NT2/D1 (cell line): ENCODE measurements at places on chromosomes 4 and X.
A peak's percentile ranks its signal among the peaks of the same experiment; 100 is the strongest.

GRCh38 chr4:183242291-183242690 is 77.8 kb downstream of the CLDN22 start:
- DNase-seq = no peak

DNA sequence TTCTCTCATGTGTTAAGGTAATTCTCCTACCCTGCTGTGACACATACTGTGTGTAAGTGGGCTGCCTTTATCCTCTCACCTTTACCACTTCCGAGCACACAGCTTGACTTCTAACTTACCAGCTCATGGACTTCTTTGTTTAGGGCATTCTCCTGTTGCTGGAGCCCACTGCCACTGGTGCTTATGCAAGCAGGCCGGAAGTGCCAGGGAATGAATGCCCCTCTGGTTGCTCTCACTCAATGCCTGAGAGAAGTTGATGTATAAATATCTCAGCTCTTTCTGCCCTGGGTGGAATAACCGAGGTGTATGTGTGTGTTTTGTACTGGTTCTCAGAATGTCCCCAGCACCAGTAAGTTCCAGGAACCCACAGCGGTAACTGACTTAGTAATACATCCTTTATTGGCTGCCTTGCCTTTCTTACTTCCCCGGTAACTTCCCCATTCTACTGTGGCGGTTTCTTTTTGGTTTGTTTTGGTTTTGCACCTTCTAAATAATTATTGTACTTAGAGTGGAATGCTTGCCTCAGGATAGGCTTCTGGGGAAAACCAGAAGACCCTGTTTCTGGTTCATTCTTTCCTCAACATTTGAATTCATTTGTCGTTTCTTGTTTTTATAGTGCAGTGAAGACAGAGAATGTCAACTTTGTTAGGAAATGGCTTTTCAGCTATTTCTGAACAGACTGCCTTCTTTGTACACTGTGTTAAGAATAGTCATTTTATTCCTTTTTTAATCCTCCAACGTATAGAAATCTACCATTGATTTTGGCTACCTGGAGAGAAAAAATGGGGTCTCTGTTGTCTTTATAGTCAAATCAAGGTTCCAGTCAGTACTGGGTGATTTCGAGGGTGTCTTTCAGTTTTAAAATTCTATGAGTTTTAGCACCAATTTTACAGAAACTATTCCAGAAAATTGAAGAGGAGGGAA is 45.4 kb downstream of the CXorf58 start:
- peak; percentile 6 for DNase-seq

GRCh38 chr4:19025031-19025430 is 1003.5 kb upstream of the LCORL start:
- no peak for DNase-seq

GRCh38 chr4:86496094-86497080 is 97.7 kb upstream of the PTPN13 start:
- DNase-seq = no peak

DNA sequence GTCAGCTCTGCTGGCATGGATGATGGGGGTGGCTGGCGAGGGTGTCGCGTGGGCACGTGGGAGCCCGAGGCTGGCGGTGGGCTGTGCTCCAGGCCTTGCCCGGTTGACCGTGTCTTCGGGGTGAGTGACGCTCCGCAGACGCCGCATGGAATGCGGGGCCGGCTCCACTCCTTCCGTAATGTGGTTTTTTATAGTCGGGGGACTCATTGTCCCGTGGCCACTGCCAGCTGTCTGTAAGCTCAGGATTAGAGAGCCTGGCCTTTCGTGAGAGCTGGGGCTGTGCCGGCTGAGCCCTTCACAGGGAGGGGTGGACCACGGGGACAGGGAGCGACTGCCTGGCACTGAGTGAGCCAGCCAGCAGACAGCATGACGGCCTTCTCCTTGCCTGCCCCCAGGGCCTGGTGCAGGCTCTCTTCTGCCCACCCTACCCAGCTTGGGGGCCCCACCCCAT is 20.4 kb downstream of the DOK7 start:
- DNase-seq = no peak

DNA sequence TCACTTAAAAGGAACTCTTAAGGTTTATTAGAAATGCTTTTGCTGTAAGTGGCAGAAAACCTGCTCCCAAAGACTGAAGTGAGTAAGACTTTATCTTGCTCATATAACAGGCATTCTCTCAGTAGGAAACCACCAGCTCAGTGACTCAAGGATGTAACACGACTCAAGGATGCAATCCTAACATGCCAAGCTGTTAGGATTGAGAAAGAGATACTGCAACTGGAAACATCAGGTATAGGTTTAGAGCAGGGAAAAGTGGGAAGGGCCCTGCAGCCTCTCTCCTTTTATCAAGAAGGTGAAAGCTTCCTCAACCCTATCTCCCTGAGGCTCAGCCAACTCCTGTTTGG is 11.9 kb upstream of the SLC9A7 start:
- DNase-seq = no peak

GRCh38 chrX:70434914-70435586 is 9.6 kb upstream of the DLG3 start:
- no peak for DNase-seq

GRCh38 chr4:20254511-20255250 is 3.0 kb downstream of the SLIT2 start:
- no peak for DNase-seq

DNA sequence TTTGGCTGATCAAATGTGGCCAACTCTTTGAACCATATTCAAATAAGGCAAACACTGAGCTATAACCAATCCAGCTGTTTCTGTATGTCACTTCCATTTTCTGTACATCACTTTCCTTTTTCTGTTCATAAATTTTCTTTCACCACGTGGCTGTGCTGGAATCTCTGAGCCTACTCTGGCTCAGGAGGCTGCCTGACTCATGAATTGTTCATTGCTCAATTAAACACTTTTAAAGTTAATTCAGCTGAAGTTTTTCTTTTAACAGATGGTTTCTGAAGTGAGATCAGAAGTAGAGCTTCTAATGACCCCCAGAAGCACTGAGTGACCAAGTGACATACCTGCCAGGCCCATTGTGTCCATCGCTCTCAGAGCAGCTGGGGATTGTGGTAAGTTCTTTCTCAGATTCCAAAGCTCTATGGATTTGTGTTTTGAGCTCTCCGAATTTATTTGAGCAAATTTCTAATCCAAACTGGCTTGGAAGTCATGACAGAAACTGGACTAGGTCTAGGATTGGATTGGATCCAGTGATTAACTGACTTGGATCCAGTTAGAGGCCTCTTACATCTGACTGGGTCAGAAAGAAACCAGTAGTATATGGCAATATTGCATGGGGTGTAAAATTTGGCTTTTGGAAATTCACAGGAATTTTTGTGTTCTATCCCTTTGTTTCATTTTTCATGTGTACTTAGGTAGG is 121.2 kb upstream of the BANK1 start:
- no peak for DNase-seq

- no peak for DNase-seq
These were observed 100.0 kb downstream of the ADAMTS3 start for GRCh38 chr4:72468904-72469502.

GRCh38 chr4:78569306-78569821 is 17.8 kb downstream of the ANXA3 start:
- DNase-seq = no peak

GRCh38 chrX:108029928-108030711 is 14.7 kb upstream of the VSIG1 start:
- no peak for DNase-seq

- DNase-seq = no peak
These were observed at the start of gene RAB33A for GRCh38 chrX:130171446-130172126. Gene RAB33A, plus strand, starts transcription at chrX:130171962. Its CDS starts 101 bp downstream, at chrX:130172063.

GRCh38 chr4:77418333-77418732 is 187.3 kb upstream of the CXCL13 start:
- DNase-seq = no peak

GRCh38 chr4:41658163-41658562 is 90.4 kb downstream of the PHOX2B start:
- no peak for DNase-seq

DNA sequence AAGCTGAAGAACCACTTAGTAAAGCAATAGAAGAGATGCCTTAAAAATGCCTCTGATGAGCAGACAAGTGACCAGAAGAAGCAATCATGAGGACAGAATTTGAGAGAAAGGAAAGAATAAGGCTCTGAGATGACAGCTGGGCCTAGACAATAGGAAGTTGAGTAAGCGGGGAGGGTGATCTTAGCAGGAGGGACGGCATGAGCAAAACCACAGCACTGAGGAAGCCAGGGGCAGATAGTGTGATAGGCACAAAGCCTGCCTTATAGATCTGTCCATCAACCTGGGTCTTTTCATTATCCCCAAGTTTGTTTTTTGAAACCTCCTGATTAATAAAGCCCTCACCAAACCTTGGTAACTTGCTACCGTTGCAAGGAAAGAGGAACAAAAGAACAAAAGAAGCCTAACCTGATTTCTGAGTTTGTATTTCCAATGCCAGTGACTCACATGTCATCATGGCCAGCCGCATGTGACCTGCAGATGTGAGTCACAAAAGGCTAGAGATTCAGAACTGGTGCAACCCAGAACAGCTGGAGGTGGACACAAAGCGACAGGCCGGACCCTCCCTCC is 55.7 kb upstream of the PPARGC1A start:
- no peak for DNase-seq
